ENCODE measurements at places on chromosomes 3 and 15.
A peak's percentile ranks its signal among the peaks of the same experiment; 100 is the strongest.

GRCh38 chr3:180804916-180805315 is 107.6 kb upstream of the FXR1 start:
- no peak for DNase-seq

DNA sequence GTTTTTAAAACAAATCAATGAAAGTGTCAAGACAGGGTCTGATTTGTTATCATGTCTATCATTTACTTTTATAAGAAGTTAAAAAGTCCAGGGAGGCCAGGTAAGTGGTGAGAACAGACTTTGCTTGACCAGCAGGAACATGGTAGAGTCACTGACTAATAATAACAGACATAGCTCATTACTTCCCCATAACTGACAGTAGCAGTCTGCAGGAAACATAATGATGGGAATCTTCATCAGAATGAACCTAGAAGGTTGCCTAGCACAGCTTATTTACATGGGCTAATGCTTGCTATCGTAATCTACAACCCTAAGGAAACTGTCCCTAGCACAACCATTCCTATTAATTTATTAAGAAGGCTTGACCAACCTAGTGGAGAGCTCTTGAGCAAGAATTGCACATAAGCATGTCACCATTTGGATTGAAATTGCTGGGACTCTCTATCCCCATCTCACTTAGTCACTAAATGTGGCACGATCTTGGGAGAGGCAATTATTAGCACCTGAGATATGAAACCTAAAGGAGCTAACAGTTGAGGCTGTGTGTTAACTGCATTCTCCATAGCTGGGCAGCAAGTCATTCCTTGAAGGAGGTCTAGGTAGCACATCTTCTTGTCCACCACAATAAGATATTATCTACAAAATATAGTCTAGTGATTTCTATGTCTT is 139.6 kb upstream of the ZBTB20 start:
- no peak for DNase-seq

GRCh38 chr3:18772699-18773305 is 347.7 kb upstream of the SATB1 start:
- DNase-seq, result no peak

- DNase-seq, result peak; percentile 14
These were observed 142.8 kb upstream of the PLSCR5 start for GRCh38 chr3:146747928-146748327.

DNA sequence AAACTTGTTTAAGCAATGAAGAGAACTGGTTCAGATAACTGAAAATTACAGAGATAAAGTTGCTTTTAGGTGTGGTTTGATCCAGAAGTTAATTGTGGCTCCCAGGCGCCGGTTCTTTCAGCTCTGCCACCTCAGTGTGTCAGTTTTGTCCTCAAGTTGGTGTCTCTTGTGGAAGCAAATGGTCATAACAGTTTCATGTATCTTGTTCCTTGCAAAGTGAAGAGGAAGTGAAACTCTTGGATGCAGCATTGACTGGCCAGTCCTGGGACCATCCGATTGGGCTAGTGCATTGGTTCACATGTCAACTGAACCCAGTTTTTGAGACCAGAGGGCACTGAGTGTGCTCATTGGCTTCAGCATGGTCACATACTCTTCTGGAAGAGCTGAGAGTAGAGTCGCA is 181.4 kb upstream of the GRM7 start:
- DNase-seq, result no peak

- DNase-seq, result no peak
These were observed 75.0 kb downstream of the MEGF11 start for GRCh38 chr15:66178531-66178910.

DNA sequence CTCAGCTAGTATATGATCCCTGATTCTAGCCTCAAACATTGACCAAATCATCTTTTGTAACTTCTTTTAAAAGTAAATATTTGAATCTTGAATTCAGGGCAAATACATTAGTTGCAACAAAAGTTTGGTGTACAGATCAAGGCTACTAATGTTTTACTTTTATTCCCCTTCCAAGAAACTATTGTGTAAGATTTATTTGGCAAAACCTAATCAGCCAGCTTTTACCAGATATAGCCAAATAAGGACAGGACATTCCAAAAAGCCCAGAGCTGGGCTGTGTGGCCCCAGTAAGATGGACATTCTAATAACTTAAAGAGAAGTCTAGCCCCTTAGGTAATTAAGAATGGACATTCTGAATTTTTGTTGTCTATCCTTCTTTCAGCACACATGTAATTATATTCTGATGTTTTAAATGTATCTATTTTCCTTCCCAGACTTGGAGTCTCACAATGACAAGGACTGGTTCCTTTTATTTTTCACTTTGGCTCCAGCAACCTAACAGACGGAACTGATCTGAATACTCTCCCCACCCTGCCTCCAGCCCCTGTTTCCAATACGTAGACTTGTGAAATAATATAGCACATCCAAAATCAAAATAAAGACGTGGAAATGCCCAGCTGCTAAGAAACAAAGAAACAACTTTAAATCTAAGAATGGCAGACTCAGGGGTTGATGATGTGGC is 48.1 kb downstream of the STARD5 start:
- peak; percentile 29 for DNase-seq

GRCh38 chr3:143637133-143637532 is 211.1 kb downstream of the SLC9A9 start:
- no peak for DNase-seq

- DNase-seq, result no peak
These were observed 397.2 kb downstream of the OCA2 start for GRCh38 chr15:27701956-27702355.

- no peak for DNase-seq
These were observed 843 bp upstream of the CD47 start for GRCh38 chr3:108091498-108092250.

DNA sequence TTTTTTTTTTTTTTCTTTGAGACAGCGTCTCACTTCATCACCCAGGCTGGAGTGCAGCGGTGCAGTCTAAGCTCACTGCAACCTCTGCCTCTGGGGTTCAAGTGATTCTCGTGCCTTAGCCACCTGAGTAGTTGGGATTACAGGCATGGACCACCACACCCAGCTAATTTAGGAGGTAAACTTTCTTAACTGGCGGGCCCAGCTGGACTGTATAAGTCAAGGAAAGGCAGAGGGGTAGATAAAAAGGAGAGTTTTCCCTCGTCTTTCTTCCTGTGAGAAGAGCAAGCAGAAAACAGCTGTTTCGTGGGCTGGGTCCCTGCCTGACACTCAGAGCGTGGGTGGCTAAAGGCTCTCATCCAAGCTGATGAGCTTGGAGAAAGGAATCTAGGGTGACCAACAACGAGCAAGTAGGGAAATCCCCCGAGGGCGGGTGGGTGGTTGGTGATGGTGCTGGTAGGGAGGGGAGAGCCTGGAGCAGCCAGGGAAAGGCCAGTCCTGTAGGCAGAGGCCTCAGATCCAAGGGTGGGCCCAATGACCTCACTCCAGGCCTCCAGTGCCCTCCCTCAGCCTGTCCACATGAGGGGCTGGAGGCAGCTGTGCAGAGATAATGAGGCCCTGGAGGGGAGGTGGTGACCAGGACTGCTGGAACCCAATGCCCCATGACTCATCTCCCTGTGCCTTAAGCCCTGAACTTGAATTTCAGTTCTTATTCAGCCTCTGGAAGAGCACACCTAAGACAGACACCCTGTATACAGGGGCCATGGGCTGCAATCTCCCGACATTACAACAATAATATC is 43.1 kb upstream of the LIMD1 start:
- DNase-seq, result peak; percentile 83

DNA sequence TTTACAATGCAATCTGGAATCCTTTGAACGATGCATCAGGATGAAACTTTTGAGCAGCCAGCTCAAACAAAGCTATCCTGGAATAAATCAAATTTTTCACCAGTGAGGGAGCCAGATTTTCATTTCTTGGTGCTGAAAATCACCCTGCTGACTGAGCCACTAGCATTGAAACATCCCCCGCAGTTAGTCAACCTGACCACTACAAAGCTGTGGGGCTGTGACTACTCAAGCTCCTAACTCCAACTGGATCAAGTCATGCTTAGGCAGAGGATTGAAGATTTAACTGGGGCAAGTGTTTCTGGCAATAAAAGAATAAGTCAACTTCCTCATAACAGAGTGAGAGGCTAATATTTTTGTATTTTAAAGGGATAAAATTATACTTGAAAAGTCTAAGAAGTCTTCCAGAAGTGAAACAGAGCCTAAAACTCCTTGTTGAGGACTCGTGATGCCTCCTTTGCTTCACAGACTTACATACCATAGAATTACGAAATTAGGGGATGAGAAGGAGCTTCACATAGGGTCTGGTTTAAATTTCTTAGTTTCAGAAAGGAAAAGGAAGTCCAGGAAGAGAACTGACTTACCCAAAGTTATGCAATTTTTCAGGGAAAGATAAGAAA is 177.8 kb downstream of the SERPINI1 start:
- no peak for DNase-seq

- no peak for DNase-seq
These were observed 43.0 kb downstream of the ARRDC4 start for GRCh38 chr15:98003518-98003917.

- DNase-seq, result no peak
These were observed 153.1 kb downstream of the TNIK start for GRCh38 chr3:171307046-171307585.

- DNase-seq, result no peak
These were observed 58.5 kb upstream of the ZNF148 start for GRCh38 chr3:125433611-125434041.

GRCh38 chr15:78479650-78480049 is 27.7 kb upstream of the HYKK start:
- DNase-seq, result no peak

DNA sequence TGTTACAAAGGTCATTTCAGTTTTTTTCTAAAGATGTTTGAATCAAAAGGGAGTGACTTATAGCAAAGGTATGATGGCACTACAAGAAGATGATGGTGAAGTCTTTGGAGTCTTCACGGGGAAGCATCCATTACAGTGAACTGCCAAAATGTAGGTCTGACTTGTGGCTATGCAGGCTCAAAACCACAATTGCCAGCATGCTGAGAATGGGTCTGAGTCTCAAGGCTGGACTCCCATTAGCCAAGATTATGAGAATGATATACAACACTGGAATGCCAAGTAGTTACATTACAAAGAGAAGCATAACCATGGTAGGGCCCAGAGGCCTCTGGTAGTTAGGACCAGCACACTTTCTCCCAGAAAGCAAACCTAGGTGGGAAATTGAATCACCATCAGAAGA is 194.2 kb downstream of the MTHFS start:
- DNase-seq, result no peak

- DNase-seq, result no peak
These were observed 170.4 kb upstream of the CTDSPL start for GRCh38 chr3:37691213-37691830.

GRCh38 chr3:169280010-169280585 is 383.4 kb downstream of the MECOM start:
- DNase-seq, result no peak

- no peak for DNase-seq
These were observed 47.5 kb upstream of the AADACL2 start for GRCh38 chr3:151686257-151686656.

DNA sequence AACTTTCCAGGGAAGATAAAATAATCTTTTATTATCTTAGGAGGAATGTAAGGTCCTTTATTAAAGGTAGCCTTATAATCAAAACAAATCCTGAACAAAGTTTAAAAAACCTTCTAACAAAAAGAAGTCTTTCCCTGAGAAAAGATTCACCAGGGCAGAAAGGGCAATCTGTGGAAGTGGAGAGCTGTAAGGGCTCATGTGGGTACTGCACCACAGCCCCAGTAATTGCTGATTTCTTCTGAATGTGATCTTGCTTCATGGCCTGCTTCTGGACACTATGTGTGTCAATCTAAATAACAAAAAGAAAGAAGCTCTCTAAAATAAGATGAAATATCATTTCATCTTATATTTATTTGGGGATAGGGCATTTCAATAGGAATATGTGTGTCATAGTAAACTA is 1501.6 kb downstream of the OTOL1 start:
- DNase-seq, result no peak

- DNase-seq, result no peak
These were observed 7.7 kb downstream of the HOMER2 start for GRCh38 chr15:82944821-82945220.

GRCh38 chr3:101758224-101758623 is 20.8 kb upstream of the NXPE3 start:
- DNase-seq, result no peak

All from AG09319 (cell line).